Activated T-cell treated with anti-CD3 and anti-CD28 coated beads, Interleukin-2, amount 50 U/mL, for 48 hours (primary cell): ENCODE measurements at places on chromosomes 1 and 21.

GRCh38 chr1:109765896-109766615 lies 2.3 kb upstream of the EPS8L3 start:
- no peak for DNase-seq

DNA sequence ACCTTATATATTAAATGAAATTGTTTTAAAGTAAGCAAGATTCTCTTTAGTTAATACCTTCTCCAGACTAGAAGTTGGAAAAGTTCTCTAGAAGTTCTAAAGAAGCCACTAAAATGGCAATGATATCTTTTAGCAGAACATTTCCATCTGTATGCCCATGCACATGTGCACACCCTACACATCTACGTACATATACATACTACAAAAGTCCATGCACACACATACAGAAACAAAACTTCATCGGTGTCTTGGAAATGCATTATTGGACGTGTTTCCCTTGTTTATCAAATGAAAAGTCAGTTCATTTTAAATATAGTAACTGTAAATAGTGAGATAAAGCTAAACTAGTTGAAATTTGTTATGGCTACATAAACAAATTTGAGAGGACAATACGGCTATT lies 114.4 kb downstream of the KCNT2 start:
- DNase-seq = no peak

DNA sequence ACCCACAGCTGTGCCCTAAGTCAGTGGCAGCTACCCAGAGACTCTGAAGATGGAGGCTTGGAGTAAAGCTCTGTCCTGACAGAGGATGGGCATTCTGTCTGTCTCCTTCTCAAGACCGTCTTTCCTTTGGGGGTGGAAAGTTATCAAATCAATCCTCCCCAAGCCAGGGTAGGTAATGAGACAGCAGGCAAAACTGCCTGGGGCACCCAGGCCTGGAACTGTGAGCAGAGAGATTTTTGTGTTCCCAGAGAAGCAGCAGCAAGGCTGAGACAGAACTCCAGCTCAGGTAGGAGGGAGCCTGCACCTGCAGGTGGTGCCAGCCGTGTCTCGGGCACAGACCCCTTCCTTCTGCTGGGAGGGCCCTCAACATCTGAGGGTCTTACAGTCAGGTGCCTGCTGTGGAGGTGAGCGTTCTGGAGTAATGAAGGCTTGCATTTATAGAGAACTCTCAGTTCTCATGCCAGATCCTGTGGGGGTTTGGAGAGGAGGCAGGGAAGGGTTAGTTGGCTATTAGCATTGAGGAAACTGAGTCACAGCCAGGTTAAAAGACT lies 95.6 kb downstream of the RIPK4 start:
- no peak for DNase-seq

DNA sequence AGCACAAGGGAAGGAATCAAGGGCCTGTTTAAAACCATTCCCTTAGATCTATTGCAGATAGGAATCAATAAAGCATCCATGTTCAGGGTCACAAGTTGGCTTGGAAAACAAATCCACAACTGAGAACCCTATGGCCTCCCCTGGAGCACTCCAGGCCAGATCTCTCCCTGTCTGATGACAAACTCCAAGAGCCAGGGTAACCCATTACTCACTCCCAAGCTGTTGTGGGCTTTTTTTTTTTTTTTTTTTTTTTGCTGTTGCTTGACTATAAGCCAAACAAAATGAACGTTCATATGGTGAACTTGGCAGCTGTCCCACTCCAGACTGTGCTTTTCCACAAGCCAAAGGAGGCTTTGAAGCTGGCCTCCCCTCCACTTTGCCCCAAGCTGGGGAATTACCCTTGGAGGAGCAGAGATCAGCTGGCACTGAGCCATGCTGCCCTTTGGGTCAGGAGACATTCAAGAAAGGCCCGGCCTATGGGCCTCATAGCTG lies 35.7 kb upstream of the VAV3 start:
- no peak for DNase-seq

DNA sequence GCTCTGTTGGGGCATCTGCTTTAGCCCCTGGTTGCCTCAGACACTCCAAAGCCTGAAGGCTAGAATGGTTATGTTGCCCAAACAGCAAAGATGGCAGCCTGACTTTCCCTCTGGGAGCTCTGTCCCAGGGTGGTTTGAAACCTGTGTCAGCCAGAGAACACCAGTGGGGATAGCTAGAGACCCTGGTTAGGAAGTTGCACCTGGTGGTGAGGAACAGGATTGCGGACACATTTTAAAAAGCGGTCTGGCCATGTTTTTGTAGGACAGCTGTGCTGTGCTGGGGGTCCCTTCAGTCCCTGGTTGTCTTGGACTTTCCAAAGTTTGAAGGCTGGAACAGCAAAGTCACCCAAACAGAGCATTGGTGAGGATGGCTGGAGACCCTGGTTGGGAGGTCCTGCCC lies 87.8 kb downstream of the DNM3 start:
- no peak for DNase-seq

DNA sequence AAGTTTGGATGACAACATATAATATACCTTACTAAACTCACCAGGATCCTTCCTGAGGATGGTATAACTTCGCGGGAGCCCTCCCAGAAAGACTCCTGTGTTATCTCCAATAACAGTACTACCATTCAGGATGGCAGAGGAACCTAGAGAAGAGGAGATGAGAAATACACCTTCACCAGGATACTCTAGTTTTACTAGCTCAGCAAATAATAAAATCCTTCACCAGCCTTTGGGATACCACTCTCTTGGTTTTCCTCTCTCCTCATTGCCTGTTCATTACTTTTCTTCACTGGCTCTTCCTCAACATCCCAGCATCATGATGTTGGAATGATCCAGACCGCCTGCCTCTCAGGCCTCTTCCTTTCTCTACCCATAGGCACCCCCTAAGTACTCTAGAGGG lies 336.6 kb downstream of the USH2A start:
- DNase-seq = no peak

- DNase-seq = no peak
Measured at GRCh38 chr21:33824156-33824941, 91.3 kb downstream of the ATP5PO start.

DNA sequence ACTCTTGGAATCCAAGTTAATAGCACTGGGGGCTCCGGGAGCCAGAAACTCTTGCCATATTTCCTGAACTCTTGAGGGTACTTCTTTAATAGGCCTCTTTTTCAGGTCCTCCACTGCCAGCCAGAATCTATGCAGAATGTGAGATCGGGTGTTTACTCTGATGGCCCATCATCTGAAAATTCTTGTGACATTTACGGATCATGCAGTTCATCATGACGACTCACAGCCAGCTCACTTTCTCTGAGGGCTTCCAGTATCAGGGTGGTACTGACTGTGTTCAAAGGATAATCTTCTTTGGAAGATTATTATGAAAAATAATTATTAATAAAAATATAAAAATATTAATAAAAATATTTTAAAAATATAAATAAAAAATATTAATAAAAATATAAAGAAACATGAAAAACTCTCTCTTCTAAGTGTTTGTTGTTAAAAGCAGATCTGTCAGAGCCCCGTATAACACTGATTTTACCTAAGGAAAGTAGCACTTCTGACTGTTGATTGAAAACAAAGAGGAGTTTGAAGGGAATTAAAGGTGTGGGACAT lies 194.3 kb upstream of the GREM2 start:
- DNase-seq = no peak

- DNase-seq = peak; percentile 43
Measured at GRCh38 chr1:94247138-94248094, 10.0 kb upstream of the ARHGAP29 start.

DNA sequence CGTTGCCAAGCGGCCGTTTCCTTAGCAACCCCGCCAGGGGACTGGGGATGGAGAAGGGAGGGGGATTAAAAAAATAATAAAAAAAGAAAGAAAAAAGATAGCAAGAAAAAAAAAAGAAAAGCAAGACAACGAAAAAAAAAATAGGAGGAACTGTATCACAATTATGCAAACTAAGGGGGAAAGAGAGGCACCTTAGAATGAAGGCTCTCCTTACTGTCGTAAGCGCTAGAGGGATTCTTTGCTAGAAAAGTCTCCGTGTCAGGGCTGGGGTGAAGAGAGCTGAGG lies 625 bp upstream of the NEGR1 start:
- DNase-seq = no peak

GRCh38 chr1:86339014-86339812 lies 56.9 kb downstream of the ODF2L start:
- DNase-seq = no peak

GRCh38 chr1:201295861-201296260 lies 12.6 kb downstream of the PKP1 start:
- no peak for DNase-seq

- no peak for DNase-seq
Measured at GRCh38 chr1:45478121-45478814, 12.7 kb downstream of the TESK2 start.

DNA sequence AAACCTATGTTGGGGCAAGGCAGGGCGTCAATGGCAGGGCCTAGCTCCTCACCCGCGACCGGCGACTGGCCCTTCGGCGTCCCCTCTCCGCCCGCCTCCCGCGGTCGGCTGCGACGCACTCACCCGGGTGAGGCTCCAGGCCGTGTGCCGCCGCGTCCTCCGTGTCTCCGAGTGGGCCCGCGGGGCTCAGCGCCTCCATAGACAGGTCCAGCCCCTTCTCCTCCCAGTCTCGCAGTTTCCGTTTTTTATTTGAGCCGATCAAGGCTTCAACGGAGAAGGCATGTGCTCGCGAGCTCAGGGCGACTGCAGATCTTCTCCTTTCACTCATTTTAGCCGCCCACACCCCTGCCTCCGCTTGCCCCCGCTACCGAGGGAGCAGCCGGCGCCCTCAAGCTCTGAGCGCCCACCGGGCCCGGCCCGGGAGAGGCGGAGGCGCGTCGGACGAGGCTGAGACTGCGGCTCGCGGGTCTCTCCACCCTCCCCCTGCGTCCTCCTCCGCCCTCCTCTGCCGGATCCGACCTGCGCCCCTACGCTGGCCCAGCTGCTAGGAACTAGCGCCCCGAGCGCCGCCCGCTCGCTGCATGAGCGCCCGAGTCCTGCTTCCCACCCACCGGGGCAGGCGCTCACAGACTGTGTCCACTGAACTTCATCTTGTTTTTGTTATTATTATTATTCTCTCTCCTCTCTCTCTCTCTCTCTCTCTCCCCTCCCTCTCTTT lies 516 bp downstream of the TBX15 start:
- DNase-seq = no peak

DNA sequence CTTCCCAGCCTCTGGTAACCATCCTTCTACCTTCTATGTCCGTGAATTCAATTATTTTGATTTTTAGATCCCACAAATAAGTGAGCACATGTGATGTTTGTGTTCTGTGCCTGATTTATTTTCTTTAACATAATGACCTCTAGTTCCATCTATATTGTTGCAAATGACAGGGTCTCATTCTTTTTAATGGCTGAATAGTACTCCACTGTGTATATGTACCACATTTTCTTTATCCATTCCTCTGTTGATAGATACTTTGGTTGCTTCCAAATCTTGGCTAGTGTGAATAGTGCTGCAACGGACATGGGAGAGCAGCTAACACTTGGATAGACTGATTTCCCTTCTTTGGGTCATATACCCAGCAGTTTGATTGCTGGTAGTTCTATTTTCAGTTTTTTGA lies 51.8 kb downstream of the WDR4 start:
- no peak for DNase-seq

DNA sequence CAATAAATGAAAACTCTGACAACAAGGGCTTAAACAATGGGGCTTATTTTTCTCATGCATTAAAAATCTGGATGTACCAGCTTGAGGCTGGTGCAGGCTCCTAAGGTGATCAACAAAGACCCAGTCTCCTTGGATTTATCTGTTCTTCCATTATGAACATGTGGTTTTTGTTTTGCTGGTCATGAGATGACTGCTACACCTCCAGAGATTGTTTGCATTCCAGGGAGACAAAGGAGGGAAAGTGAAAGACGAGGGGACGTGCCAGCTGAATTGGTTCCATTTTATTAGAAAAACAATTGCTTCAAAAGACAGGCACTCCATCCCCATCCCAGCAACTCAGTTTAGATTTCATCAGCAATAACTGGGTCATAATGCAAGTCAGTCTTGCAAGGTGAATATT lies 90.9 kb upstream of the KCNK1 start:
- DNase-seq = no peak

- no peak for DNase-seq
Measured at GRCh38 chr1:210053126-210053525, 115.1 kb downstream of the SYT14 start.

DNA sequence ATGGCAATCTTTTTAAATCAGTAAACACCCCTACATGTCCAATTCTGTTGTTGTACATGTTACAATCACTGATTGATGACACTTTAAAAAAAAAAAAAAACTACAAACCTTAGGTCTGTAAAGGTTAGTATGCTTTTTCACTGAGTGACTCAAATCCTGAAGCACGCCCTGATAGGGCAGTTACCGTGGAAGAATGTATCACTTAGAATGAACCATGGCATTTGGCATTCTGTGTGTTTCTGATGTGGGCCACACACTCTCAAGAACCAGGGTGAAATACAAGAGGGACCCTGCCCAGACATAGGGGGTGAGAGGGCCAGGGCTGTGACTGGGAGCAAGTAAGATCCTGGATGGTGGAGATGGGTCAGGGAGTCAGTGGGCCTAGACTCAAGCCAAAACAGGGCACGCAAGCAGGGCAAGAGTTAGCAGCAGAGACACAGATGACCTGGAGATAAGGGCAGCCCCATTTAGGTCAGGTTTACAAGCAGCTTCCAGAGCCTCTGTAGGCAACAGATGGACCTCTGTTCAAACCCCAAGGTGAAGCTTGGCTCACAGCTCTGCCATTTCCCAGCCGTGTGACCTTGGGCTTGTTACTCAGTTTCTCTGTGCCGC lies 47.6 kb upstream of the DMRTB1 start:
- peak; percentile 47 for DNase-seq

- no peak for DNase-seq
Measured at GRCh38 chr1:213008564-213008963, 7.1 kb downstream of the ANGEL2 start.

DNA sequence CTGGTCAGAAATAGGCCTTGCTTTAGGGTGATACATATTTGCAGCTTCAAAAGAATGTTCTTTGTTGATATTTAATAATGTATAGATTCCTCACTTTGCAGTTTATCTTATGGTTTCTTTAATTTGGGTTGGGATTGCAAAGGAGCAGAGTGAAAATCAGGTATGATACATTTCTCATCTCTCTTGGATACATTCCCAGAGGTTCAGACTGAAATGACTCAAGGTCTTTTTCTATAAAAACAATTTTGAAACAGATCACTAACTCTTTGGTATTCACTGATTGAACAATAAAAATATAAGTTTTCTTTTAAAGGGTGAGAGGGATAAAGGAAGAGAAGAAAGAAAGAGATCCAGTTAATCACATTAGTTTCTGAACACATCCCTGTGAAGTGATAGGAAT lies 606.5 kb upstream of the CAMK1G start:
- no peak for DNase-seq

GRCh38 chr21:34362136-34362444 lies 1.7 kb upstream of the KCNE2 start:
- no peak for DNase-seq
